ENCODE measurements at places on chromosomes 6 and 20.
A peak's percentile ranks its signal among the peaks of the same experiment; 100 is the strongest.

DNA sequence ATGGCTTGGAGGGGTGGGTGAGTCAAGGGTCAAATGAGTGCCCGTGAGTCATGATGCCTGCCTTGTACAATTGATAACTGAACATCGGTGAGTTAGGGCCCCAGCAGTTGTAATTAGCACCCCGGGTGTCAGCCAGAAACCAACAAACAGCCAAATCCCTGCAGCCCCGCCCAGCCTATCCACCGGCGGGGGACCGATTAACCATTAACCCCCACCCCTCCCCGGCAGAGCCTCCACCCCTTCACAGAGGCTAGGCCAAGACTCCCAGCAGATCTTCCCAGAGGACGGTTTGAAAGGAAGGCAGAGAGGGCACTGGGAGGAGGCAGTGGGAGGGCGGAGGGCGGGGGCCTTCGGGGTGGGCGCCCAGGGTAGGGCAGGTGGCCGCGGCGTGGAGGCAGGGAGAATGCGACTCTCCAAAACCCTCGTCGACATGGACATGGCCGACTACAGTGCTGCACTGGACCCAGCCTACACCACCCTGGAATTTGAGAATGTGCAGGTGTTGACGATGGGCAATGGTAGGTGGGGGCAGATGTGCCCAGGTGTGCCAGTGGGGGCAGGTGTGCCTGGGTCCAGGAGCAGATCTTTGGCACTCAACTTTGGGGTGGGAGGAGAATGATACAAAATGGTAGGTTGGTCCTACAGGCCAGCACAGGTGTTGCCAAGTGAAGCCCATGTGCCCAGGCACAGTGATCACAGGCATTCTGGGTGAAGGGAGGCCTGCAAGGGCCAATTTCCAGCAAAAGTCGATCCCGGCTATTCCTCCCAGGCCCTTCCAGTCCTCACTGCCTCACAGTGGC, 45.7 kb downstream of the HNF4A start:
- no peak for DNase-seq

DNA sequence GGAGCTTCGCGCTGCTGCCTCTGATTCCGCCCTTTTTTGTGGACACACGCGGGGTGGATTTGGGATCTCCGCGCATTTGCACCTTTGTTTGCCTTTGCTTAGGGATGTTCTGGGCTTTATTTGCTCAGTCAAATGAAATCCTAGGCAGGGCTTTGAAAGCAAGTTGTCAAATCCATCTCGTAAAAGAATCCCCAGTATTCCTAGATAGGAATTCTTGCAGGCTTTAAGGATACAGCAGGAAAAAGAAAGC, 453 bp downstream of the CEP57L1 start:
- DNase-seq = no peak

- no peak for DNase-seq
These were observed 140.7 kb downstream of the RNASET2 start for GRCh38 chr6:166815629-166816028.

DNA sequence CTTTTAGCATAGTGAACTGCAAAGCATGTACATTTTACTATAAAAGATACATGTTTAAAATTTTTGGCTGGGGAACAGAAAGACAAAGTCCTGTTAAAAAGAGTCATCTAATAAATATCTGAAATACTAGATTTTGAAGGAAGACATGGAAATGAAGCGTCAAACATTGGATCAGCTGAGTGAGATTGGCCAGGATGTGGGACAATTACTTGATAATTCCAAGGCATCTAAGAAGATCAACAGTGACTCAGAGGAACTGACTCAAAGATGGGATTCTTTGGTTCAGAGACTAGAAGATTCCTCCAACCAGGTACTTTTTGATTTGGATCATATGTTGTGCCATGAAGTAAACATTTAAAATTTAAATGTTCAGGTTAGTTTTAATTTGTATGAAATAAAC, 162.3 kb downstream of the UTRN start:
- DNase-seq = no peak

DNA sequence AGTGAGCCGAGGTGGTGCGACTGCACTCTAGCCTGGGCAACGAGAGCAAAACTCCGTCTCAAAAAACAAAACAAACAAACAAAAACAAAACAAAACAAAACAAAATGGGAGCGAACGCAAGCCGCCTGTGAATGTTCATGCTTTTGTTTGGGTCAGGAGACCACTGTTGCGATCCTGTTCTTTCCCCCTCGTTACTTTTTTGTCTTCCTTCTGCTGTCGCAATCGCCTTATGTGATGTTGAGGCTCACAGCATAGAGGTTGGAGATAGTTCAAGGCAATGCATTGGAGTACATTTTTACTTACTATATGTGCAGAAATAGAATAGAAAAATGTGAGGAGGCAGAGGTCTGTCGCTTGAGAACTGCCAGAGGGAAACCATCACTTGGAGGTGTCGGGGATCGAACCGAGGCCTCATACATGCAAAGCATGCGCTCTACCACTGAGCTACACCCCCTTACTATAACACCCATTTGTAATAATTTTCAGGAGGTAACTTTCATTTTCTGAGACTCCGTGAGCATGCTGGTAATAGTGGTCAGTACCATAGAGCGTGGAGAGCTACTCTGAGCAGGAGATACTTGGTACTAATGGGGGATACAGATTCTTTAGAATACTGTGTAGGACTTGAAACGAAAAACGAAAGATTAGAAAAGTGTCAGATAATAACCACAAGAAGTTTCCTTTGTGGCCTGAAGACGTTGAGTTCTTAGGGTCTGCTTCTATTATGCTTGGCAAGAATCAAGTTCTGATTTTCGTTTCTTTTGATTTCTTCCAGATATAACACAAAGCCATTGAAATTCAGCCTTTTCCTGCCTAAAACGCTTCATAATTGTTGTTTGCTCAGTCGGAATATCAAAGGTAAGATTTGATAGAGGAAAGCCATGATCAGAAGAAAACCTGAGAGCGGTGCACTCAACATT, 121.1 kb downstream of the TRIM27 start:
- no peak for DNase-seq

- no peak for DNase-seq
These were observed 184.0 kb downstream of the UTRN start for GRCh38 chr6:144469144-144469575.

DNA sequence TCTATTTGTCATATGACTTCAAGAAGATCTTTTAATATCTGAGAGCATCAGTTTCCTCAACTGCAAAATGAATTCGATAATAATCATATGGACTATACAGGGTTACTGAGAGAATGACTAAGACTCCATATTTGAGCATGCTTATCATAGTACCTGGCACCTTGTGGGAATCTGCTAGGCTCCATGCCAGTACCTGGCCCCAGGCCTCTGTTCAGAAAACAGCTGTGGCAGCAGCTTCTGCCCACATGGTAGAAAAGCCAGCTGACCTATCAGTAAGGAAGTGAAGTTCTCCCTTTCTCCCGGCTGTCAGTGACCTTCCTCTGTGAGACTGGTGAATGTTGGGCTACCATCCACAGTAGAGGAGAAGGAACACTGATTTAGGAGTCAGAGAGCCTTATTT, 574.9 kb upstream of the CHD6 start:
- no peak for DNase-seq

GRCh38 chr6:120826253-120826652, 508.0 kb downstream of the TBC1D32 start:
- DNase-seq = peak; percentile 40

DNA sequence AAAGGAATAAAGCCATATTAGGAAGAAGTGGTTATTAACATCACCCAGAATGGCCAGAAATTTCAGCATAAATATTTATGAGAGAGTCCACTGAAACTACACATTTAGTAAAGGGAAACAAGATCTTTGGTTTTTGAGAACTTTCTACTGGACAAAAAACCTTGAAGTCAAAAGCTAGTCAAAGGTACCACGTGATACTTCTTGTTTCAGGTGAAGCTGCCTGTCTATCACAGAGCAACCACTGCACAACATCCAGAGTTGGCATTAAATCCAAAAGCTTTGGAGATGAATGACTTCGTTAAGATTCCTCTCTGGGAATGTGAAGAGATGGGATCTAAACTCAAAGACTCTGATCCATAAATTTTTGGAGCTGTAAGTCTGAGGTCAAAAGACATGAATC, 137.0 kb downstream of the KCNQ5 start:
- no peak for DNase-seq

DNA sequence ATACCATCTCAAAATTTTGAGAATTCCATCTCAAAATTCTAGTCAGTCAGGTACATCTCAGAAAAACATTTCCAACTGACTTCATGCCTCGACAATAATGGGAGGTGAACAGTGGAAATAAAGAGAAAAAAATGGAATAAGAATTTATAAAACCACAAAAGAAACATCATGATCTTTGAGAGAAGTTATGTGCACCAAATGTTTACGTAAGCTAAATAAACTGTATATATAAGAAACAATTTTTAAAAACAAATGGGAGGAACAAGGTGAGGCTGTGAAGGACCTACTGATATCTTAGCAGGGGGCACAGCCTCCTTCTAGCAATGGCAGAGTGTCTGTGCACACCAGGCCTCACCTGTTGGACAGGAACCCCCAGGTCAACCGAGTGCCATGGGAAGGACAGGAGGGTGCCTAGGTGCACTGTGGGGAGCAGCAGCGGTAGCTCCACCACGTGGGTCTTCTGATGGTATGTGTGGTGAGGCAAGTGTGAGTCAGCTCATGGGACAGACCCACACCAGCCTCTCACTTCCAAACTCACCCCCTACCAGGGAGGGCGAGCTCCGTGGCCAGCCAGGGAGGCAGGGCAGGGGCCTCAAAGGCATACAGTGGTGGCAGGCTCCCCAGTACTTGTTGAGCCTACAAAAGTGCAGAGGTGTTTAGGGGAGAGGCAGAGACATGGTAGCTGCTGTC, 23.2 kb downstream of the DIDO1 start:
- DNase-seq = no peak

DNA sequence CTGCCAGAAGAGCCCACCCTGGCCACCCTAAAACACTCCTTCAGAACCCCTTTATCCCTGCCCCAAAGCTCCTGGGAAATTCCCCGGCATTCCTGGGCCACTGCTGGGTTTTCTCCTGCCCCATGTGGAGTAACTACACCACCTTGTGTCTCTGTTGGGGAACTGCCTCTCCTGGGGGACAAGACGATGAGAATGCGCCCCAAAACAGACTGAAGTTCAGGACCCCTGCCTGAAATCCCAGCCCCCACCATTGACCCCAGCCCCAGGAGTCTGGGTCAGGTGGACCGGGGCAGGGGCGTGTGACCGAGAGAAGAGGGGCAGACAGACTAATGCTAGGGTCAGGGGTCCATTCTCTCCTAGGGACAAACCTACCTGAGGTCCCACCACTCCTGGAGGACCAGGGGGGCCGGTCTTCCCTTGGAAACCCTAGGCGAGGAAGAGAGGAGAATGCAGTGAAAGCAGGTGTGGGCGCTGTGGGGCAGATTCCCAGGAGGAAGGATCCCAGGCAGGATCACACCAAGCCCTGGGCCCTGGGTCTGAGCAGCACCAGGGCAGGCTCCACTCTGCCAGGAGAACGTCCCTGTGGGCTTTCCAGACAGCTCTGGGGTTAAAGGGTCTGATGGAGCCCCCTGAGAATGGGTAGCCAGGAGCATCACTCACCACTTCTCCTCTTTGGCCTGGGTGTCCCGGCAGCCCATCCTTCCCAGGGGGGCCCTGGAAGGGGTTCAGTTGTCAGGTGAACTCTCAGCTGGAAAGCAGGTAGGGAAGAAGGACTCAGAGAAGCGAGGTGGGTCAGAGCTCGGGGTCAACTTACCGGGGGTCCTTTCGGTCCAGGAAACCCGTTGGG, 19.4 kb downstream of the COL11A2 start:
- DNase-seq = no peak

DNA sequence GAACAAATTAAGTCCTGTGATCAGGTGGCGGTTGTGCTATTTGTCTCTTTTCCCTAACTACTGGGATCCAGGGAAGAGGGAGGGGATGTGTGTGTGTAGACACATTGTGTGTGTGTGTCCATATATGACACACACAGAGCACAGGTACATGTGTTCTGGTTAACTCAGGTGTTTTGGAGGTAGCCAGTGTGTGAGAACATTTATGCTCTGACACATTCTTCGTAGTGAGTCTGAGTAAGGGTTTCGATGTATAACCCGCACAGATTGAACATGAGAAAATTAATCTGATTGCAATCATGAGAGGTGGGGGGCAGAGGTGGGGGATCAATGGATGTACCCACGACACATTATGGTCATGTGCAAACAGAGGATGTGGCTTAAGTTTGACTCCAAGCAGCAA, 12.6 kb downstream of the ZC3H12D start:
- no peak for DNase-seq

DNA sequence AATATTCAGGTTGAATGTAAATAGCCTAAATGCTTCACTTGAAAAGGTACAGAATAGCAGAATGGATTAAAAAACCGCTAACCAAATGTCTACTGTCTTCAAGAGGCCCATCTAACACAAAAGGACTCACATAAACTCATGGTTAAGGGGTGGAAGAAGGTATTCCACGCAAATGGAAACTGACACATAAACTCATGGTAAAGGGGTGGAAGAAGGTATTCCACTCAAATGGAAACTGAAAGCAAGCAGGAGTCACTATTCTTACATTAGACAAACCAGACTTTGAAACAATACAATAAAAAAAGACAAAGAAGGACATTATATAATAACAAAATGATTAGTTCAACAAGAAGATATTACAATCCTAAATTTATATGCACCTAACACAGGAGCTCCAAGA, 38.3 kb upstream of the PKIB start:
- DNase-seq = no peak

GRCh38 chr6:106477146-106477545, 116.6 kb downstream of the CRYBG1 start:
- no peak for DNase-seq

- no peak for DNase-seq
These were observed 87.2 kb downstream of the GINS1 start for GRCh38 chr20:25494506-25495188.

- peak; percentile 48 for DNase-seq
These were observed 81.3 kb downstream of the AFDN start for GRCh38 chr6:167907837-167908681.

GRCh38 chr6:15343490-15344191, 97.8 kb downstream of the JARID2 start:
- DNase-seq = no peak

DNA sequence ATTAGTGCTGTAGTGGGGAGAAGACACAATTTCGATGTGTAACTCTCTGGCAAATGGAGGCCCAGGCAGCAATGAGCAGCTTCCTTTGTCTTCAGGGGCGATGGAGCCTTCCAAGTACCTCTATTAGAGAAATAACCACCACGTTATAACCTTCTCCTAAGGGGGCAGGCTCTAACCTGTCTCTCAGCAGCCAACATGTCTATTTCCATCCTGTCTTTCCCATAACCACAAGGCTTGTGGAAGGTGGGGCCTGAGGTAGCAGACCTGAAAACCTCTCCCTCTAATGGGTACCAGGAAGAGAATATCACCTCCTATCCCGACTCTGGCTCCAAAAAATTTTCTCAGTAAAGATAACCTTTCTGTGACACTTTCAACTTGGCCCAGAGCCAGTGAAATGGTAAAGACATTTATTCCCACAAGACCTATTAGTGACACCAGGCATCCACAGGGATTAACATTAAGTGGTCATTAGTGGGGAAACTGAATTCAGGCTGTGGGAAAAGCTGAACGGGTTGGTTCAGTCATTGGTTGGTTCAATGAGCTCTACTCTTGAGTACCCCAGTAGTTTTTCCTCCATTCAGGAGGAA, 4.0 kb downstream of the PEX6 start:
- no peak for DNase-seq

GRCh38 chr6:87196275-87196842, 41.0 kb downstream of the ZNF292 start:
- no peak for DNase-seq

All from NCI-H1105 treated with DMSO at 0.1 percent for 48 hours (cell line).